Omental fat pad (tissue), 4 donors: ENCODE measurements at places on chromosomes 2 and 18.
A peak's percentile ranks its signal among the peaks of the same experiment; 100 is the strongest.

DNA sequence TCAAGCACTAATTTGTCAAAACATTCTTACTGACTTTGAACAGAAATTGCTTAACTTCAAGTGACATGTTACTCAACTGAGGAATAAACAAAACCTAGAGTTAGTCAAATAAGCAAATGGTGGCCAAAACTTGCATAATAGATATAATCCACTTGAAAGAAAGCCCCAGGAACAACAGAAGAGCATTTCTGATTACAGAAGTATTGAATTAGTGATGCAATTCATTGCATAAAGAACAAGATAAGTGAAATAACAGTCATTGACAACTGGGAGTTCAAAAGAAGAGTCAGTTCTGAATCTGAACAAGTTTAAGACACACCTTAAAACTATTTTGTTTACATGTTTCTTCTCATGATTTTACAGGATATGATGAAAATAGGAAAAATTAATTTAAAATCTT, 30.8 kb downstream of the COBLL1 start:
- DNase-seq, result no peak

- DNase-seq, result no peak
These were observed 214.3 kb downstream of the KCNS3 start for GRCh38 chr2:18092760-18093159.

GRCh38 chr18:36330435-36331052, 33.0 kb downstream of the FHOD3 start:
- DNase-seq, result no peak

DNA sequence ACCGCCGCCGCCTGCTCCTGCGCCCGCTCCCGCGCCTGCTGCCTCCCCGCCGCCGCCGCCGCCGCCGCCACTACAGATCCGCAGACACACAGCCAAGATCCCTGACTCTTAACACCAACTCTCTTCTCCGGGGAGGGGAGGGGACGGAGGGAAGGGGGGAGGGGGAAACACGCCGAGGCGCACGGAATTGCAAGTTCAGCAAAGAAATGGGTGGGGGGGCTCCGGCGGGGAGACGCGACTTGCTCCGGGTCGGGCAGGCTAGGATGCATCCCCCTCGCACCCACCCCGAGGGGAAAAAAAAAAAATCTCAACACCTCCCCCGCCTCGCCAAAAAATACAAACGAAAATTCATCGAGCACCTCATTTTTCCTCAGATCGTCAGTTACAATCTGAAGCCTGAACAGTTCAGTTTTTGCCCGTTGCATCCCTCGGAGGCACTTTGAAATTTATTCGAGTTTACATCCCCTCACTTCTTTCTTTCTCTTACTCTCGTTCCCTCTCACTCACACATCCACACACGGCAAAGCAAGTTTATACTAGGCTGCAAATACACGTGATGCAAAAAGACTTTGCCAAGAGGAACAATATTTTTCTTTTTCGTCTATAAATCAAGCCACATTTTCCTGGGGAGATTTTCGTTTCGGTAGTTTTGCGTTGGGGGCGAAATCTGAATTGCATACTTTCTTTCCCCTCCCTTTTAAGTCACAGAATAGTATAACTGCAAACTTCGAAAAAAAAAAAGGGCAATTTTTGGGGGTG, at the start of gene TCF4:
Gene TCF4, minus strand, starts transcription at position 82 of the 759 bp plus-strand sequence. CDS start 1,076 bp downstream, outside the sequence.
- DNase-seq, result no peak

GRCh38 chr2:40199771-40200170, 252.1 kb downstream of the SLC8A1 start:
- no peak for DNase-seq

DNA sequence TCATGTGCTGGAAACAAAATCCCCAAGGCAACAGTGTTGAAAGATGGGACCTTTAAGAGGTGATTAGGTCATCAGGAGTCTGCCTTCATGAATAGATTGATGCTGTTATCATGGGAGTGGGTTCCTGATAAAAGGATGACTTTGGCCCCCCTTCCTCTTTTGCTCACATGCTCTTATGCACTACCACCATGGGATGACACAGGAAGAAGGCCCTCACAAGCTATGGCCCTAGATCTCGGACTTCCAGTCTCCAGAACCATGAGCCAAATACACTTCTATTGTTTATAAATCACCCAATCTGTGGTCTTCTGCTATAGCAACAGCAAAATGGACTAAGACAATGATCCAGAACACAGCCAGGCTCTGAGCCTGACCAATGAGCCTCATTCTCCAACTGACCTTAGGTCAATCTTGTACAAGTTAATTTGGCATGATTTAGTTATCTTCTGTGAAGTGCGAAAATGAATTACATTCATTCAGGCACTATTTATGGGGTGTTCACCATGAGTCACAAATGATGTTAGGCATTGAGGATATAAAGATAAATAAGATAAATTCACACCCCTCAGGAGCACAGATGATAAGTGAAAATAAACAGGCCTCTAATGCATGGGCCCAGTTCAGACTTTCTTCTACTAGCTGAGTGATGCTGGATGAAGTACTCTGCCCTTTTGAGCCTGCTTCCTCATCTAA, 37.7 kb upstream of the NT5C1B start:
- no peak for DNase-seq

- no peak for DNase-seq
These were observed 679.5 kb downstream of the KCNJ3 start for GRCh38 chr2:155377931-155378444.

GRCh38 chr2:12326449-12327190, 390.1 kb upstream of the TRIB2 start:
- DNase-seq, result no peak

- DNase-seq, result no peak
These were observed 339.0 kb upstream of the ETAA1 start for GRCh38 chr2:67057901-67058703.

- no peak for DNase-seq
These were observed 37.8 kb upstream of the SLC1A4 start for GRCh38 chr2:64951306-64951953.

DNA sequence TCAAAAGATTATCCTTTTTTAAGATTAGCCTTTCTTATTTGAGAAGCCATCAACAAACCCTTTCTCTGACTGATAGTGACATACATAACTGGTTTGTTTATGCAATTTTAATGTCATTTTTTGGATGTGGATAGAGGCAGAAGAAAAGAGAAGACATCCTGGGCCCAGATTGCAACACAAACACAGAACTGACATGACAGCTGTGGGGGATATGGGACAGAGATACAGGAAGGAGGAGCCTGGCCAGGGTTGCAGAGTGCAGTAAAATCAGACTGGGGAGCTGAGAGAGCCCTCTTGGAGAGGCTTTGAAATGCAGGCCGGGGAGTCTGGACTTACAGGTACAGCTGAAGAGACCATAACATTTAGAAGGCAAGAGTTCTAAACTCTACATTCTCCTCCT, 65.1 kb downstream of the SIGLEC15 start:
- no peak for DNase-seq

GRCh38 chr18:34942276-34942675, 98.9 kb upstream of the MAPRE2 start:
- DNase-seq, result no peak

GRCh38 chr2:240349133-240350005, 86.1 kb upstream of the GPC1 start:
- no peak for DNase-seq

- no peak for DNase-seq
These were observed 117.3 kb upstream of the VWC2L start for GRCh38 chr2:214293593-214293992.

DNA sequence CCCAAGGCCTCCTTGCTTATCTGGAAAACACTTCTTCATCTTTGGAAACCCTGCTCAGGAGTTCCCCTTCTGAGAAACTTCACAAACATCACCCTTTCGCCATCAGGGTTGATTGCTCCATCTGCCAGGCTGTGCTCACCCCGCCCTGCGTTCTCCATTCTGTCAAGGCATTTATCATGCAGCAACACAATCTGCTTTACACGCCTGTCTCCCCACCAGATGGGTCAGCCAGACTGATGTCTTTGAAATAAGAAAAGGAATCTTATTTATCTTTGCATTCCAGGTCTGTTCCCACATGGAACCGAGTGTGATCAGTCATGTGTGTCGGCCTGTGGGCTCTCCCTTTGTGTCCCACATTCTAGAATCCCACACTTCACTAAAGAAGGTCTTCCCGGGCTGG, 110.0 kb upstream of the ARL4C start:
- no peak for DNase-seq

- no peak for DNase-seq
These were observed 56.8 kb upstream of the KIDINS220 start for GRCh38 chr2:8893978-8894820.

GRCh38 chr2:44362207-44363015, 664 bp downstream of the CAMKMT start:
- DNase-seq, result peak; percentile 24

DNA sequence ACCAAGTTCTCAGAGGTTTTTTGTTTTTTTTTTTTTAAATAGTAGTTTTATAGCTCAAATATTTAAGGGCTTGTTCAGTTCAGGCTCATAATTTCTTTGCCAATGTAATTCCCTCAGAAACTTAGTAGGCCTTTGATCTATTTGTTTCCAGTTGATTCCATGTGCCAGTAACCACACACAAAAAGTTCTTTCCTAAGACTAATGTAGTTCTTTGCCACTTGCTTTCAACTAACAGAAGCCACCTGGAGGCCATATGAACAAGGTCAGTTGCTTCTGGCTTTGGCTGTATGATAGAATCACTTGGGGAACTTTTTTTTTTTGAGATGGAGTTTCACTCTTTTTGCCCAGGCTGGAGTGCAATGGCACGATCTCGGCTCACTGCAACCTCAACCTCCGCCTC, 100.7 kb downstream of the DTNB start:
- DNase-seq, result no peak

DNA sequence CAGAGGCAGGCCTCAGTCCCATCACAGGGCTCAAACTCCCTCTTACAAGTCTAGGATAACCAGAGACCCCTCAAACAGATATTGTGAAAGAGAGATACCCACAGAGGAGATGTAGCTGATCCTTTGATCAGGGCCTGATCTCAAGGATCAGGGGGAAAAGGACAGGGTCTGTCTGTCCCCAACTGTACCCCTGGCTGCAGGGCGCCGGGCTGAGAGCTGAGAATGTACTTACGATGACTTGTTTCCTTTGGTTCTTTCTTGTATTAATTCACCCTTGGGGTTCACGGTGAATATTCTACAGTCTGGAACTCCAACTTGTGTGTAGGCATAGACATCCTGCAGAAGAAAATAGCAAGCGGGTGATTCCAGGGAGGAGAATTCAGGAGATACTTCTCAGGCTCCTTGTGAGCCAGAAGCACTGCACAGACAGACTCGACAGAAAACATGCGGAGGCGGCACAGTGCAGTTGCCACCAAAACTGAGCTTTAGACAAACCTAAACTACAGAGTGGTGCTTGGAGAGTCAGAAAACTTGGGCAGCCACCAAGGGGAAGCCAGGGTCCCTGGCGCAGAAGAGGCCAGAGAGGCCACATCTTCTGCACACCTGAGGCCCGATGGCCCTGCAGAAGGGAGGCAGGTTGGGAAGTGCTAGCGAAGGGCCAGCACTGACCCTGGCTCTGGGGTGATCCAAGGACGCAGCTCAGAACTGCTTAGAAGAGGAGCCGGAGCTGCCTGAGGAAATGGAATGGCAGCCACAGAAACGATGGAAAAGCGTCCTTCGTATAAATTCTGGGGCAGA, 73.9 kb downstream of the EMILIN2 start:
- DNase-seq, result no peak

DNA sequence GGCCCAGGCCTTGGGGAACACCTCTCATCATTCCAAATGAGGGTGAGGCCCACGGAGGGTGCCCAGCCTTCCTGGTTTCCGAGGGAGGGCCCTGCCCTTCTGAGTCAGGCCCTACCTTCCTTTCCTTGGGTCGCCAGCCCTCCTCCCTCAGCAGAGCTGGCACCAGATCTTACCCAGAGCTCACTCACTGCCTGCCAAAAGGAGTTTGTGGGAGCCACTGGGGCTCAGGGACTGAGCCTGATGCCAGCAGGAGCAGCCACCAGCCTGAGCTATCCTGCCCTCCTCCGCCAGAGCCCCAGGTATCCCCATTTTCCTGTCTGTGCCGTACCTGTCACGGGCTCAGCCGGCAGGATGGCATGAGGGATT, 64.1 kb downstream of the NRP2 start:
- DNase-seq, result no peak

GRCh38 chr2:149739171-149739882, 151.8 kb upstream of the MMADHC start:
- no peak for DNase-seq

DNA sequence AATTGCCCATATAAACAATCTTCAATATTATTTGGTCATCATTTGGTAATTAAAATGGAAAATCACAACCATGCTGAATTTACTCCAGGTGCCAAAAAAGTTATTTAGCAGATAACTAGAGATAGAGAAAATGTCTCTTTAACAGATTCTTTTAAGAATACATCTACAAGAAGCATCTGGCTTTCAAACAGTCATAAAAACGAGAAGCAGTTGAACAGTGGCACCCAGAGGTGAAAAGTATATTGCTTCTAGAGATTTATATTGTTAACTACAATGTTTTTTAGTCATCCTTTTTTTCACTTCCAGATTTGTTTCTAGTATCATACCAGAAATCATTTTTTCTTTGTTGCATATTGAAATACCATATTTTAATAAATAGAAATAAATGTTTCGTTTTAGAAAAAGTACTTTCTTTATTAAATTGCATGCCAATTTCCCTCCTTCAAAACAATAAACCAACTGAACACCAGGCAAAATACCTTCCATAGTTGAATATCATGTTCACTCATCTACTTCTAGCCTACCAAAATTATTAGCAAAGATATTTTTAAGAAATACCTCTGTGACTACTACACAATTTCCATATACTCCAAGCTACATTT, 65.4 kb upstream of the HNRNPA3 start:
- DNase-seq, result no peak

DNA sequence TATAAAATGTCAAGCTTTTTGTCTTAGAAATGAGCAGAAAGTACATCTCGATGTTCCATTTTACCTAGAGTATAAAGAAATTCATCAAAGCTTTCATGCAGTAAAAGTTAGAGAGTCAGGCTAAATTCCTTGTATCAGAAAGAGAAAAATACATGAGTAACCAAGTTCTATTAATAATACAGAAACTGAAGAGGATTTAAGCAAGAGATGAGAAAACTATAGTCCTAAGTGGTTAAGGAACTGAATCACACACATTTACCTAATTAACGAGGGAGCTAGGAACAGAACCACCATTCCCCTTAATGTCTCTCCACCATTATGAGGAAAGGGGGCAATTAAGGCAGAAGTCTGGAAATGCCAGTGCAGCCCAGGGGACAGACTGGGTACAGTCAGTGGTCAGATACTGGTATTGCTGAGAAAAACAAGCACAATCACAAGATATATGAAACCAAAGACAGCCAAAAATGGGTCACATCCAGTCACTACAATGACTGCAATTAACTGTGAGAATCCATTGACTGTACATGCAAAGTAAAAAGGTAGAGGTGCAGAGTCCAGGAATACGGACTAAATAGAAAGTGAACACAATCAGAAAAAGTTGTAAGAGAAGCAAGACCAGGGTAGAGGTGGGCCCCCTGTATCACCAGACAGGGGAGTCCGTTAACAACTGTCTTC, 23.9 kb downstream of the MAP4K3 start:
- DNase-seq, result no peak

- DNase-seq, result no peak
These were observed 467.0 kb upstream of the PKDCC start for GRCh38 chr2:41580806-41581205.

- DNase-seq, result no peak
These were observed 60.5 kb downstream of the HS6ST1 start for GRCh38 chr2:128258218-128258617.

GRCh38 chr18:22032392-22032961, 136.9 kb upstream of the GATA6 start:
- DNase-seq, result no peak

GRCh38 chr2:144520756-144521487, 1.0 kb upstream of the ZEB2 start:
- no peak for DNase-seq

- no peak for DNase-seq
These were observed 888.4 kb downstream of the TRIB2 start for GRCh38 chr2:13604951-13605661.
